ENCODE measurements at places on chromosomes 7 and 10.

GRCh38 chr10:119517235-119518141 lies 25.0 kb downstream of the RGS10 start:
- DNase-seq = peak; percentile 40

- DNase-seq = no peak
Measured at GRCh38 chr10:48472501-48473069, 132.3 kb downstream of the ARHGAP22 start.

- no peak for DNase-seq
Measured at GRCh38 chr10:47396311-47396717, 12.2 kb upstream of the ZNF488 start.

GRCh38 chr10:80718024-80718423 lies 180.3 kb downstream of the SH2D4B start:
- no peak for DNase-seq

GRCh38 chr7:82715344-82715743 lies 271.8 kb upstream of the CACNA2D1 start:
- no peak for DNase-seq

DNA sequence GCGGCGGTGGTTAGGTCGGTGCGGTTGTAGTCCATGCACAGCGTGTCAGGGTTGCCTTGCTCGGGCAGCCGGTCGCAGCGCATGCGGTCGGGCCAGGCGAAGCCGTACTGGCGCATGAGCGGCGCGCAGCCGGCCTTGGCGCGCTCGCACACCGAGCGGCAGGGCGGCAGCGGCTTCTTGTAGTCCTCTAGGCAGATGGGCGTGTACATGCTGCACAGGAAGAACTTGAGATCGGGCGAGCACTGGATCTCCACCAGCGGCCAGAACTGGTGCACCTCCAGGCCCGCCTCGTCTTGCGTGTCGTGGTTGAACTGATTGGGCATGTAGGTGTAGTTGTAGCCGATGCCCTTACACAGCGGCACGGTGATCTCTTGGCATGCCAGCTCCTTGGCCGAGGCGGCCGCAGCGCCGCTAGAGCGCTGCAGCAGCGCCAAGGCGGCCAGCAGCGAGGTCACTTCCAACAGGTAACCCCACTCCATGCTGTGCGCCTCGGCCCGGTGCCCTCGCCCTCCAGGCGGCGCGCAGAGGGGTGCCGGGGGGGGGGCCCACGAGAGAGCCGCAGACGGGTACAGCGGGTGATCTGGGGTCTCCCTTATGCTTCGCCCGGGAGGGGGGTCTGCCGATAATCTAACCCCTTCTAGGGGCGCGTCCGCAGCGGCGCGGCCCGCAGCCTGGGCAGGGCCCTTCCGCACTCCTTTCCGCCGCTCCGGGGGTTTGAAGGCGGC lies 983 bp downstream of the FZD8 start:
- peak; percentile 37 for DNase-seq

- DNase-seq = no peak
Measured at GRCh38 chr7:66682350-66683093, 53.8 kb downstream of the KCTD7 start.

- no peak for DNase-seq
Measured at GRCh38 chr7:27808626-27809025, 68.7 kb downstream of the TAX1BP1 start.

DNA sequence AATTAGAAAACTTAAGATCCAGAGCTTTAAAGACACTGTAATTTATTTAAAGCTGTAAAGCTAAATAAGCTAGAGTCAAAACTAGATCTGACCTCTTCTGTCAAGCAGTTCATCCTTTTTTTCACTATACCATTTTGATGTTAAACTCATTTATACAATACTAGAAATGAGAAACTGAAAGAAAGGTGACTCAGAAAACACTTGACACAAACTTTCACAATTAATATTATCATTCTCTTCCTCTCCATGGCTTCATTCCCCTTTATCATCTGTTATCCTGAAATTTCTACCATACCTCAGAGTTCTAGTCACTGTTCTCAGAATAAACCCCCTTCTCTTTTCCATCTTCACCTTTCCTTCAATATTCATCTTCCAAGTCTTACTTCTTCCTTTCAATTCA lies 1.3 kb downstream of the FIGNL1 start:
- no peak for DNase-seq

DNA sequence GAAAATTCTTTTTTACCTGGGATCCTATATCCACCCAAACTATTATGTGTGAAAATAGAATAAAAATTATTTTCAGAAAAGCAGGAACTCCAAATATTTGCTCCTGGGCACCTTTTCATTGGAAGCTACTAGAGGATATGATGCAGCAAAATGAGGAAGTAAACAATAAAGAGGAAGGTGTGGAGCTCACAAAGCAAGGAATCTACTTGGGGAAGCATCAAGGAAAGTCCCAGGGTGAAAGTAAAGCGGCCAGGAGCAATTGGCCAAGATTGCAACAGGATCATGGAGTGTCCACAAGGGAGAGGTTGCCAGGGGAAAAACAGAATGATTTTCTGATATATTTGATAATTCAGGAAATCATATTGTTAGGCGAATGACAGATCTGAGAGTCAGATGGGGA lies 80.8 kb downstream of the CARD11 start:
- DNase-seq = no peak

DNA sequence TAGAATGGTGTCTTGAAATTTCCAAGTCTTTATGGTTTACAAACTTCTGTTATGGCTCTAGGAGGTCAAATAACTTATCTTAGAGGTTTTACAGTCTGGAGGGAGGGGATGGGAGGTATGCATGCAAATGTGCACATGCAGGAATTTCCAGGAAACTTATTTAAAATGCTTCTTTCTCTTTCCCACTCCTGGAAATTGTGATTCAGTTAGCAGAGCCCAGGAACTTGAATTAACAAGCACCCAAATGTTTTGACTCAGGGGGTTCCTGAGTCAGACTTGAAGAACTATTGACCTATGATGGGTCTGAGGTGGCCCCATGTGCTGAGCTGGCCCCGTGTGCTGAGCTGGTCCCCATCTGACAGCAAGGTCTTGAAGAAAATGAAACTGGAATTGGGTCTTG lies 669.4 kb downstream of the INHBA start:
- DNase-seq = no peak

- DNase-seq = no peak
Measured at GRCh38 chr10:9262770-9263169, 1208.3 kb downstream of the GATA3 start.

GRCh38 chr7:7519056-7519455 lies 16.6 kb downstream of the COL28A1 start:
- no peak for DNase-seq

GRCh38 chr10:71864911-71865361 lies 13.9 kb upstream of the PSAP start:
- DNase-seq = no peak

DNA sequence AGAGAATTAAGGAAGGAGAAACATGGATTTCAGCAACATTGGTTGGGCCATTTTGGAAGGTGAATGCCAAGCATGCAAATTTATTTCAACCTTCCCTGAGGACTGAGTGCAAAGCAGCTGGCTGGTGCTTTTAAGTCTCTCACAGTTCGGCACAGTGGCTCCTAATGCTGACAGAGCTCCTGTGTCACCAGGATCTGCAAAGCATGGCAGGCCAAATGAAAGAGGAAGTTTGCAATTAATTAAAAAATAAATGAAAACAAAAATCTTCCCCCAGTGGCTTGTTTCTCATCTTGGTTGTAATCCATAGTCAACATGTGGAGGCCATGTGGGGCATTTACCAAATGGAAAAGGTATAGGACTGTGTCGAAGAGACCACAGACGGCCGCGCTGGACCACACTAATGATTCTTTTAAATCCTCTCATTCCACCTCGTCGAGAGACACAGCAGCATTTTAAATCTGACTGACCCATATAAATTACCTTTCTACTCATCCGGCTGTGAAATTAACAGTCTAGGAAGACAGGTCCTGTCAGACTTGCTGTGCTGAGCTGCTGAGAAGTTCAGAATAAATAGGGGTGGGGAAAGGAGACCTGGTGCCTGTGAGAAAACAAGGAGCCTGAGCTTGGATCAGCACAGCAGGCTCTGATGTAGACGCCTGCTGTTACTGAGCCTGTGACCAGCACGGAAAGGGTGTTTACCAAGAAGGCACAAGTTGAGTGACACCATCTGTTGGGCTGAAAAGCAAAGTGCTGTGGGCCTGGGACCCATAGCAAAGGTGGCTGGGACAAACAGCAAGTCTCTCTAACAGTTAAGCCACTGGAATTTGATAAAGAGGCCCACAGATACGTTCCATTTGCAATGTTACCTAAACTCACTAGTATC lies 136.0 kb upstream of the COL1A2 start:
- no peak for DNase-seq

DNA sequence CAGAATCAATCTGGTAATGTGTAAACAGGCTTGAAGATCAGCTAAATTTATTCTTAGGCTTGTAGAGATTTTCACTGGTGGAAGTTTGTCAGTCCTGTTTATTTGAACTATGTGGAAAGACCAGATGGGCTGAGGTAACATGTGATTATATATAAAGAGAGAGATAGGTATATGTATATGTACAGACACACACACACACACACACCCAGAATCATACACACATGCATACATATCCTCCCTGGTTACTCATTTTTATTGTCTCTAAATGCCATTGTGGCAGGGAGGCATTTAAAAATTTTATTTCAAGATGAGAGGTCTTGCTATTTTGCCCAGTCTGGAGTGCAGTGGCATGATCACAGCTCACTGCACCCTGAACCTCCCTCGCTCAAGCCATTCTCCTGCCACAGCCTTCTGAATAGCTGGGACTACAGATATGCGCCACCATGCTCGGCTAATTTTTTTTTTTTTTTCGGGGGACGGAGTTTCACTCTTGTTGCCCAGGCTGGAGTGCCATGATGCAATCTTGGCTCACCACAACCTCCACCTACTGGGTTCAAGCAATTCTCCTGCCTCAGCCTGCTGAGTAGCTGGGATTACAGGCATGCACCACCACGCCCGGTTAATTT lies 78.1 kb upstream of the CYTH3 start:
- no peak for DNase-seq

DNA sequence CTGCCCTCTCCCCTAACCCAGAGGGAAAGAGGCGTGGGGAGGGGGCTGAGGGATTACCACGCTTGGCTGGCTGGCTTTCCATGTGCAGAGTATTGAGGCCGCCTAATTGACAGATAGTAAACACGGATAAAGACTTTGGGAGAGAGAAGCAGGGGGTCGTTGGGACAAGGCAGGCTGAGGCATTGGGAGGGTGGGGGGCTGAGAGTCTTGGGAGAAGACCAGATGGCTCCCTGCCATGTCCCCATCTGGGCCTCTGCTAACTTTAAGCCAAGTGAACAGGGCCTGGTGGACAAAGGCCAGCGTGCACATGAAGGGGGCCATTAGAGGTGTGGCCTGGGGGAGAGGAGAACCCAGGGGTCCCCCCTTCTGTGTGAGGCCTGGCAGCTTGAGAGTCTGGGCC lies 55.4 kb upstream of the MXI1 start:
- no peak for DNase-seq

- DNase-seq = no peak
Measured at GRCh38 chr7:78443811-78444210, 645.2 kb downstream of the PHTF2 start.

- DNase-seq = peak; percentile 74
Measured at GRCh38 chr7:1920266-1920681, 250.2 kb downstream of the ELFN1 start.

DNA sequence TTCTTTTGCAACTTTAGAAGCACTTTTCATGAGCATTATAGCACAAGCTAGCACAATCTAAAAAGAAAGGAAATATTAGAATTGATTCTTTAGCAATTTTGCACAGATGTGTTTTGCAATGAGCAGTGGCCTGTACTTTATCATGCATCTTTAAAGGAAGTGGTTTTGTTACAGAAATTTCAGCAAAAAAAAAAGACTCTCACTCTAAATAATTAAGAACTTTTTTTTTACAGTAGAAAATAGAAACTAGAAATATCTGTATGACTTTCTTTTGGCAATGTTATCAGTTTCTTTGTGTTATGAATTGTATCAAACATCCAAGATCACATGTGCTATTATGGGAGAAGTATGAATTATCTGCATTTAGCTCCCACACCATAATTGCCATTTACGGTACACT lies 195.7 kb upstream of the KLF6 start:
- DNase-seq = no peak

DNA sequence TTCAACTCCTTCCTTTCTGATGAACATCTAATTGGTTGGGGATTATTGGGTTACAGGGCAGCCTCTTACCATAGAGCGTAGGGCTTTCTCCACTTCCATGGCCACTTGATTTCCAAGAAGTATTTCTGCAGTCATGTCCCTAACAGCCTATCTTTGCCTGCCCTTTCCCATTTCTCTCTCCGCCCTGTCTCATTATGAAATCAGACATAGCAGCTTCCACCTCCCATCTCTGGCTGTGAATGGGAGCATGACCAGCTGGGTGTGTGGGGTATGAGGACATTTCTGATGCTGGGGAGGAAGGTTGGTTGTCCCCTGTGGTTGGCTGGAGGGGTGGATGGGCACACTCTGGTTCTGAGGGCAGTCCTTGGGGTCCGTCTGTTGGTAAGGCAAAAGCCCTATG lies 41.2 kb downstream of the ADCYAP1R1 start:
- no peak for DNase-seq

DNA sequence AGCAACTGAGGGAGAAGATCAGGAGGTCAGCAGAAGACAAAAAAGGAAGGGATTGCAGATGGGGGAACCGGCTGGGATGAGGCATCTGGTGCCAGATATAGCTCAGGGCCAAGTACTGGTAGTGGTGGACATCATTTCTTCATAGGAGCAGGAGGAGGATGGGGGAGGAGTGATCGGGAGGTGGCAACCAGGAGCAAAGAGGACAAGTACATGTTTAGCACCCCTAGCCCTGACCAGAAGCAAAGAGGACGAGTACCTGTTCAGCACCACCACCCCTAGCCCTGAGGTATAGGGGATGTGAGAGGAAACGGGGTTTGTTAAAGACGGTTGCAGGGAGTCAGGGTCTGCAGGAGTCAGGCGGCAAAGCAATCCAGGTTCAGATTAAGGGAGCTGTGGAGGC lies 84.5 kb upstream of the NPS start:
- no peak for DNase-seq

GRCh38 chr10:79166312-79166721 lies 97.6 kb downstream of the ZMIZ1 start:
- no peak for DNase-seq

- no peak for DNase-seq
Measured at GRCh38 chr10:57952741-57953140, 315.0 kb downstream of the IPMK start.

DNA sequence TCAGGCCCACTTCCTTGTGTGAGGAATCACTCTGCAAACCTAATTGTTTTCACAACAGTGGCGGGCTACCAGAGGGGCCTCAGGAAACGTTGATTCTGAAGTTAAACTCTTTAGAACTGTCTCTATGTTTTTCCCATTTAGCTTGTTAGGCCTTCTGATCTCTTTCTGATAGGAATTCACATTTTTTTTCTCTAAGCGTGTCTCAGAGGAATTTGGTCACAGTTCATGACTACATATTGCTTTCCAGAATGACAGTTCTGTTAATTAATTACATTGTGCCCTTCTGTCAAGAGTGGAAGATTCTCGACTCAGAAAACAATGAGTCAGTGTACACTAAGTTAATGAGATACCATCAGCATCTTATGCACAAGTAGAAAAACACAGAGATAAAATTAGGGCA lies 469.2 kb upstream of the C7orf33 start:
- DNase-seq = no peak

- DNase-seq = no peak
Measured at GRCh38 chr10:100130831-100131230, 49.2 kb upstream of the CPN1 start.

All from GM19239 (cell line).